ENCODE measurements at places on chromosomes 3 and 15. TPM values are rescaled to one million over a fixed set of nuclear protein-coding genes. Genes with fewer than 3 reads are reported as not detected.

GRCh38 chr3:46213201-46213600 is 5.1 kb upstream of the CCR1 start:
- DNase-seq, result no peak
- H3K4me3 ChIP-seq, result no peak overlapping the region
- H3K27ac ChIP-seq, result no peak overlapping the region

SLC12A1 gene
- not detected for polyA plus RNA-seq

GRCh38 chr15:26045516-26045915 is 182.4 kb upstream of the ATP10A start:
- H3K27ac ChIP-seq, result no peak overlapping the region
- DNase-seq, result no peak
- H3K4me1 ChIP-seq, result peaks cover 3% of the 10 kb centered on the region

DNA sequence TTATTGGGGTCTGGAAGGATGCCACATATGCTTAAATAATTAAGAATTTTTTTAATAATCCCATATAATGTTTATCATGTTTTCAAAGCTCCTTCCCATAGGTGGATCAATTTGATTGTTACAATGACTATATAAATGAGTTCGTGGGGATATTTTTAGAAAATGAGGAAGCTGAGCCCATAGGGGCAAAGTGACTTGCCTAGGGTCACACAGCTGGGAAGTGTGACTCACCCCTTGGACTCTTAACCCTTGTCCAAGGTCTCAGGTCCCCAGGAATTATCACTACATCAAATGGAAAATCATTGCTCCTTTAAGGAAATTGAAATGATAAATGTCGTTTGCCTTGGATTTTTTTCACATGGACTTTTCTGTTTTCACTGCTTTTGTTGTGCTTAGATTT is 161.2 kb upstream of the RGMA start:
- no peak overlapping the region for H3K27ac ChIP-seq
- no peak for DNase-seq
- H3K36me3 ChIP-seq, result no peaks in the 10 kb centered on the region
- no peak overlapping the region for H3K4me3 ChIP-seq

DNA sequence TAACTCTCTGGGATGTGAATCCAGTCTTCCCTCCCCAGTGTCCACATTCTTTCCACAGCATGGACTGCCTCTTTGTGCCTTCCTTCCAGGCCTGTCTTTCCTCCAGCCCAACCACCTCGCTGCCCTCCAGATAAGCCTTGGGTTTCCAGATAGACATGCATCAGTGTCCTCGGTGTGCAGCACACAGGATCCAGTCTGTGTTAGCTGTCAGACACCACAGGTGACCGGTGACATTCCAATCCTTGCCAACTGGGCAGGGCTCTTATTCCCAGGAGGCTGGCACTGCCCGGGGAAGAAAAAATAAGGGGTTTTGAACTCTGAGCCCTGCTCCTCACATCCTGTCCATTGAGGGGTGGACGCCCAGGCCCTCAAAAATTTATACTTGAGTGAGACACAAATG is 6.0 kb upstream of the SLC6A1 start:
- H3K27me3 ChIP-seq, result peaks cover 12% of the 10 kb centered on the region
- no peak overlapping the region for H3K27ac ChIP-seq
- H3K36me3 ChIP-seq, result no peaks in the 10 kb centered on the region
- H3K4me3 ChIP-seq, result no peak overlapping the region

- peaks cover 5% of the 10 kb centered on the region for H3K4me1 ChIP-seq
- no peaks in the 10 kb centered on the region for H3K27me3 ChIP-seq
- H3K4me3 ChIP-seq, result no peak overlapping the region
Observed at GRCh38 chr3:108505811-108506210, 4.6 kb downstream of the MYH15 start.

GRCh38 chr3:184160456-184160855 is 5.3 kb downstream of the DVL3 start:
- no peaks in the 10 kb centered on the region for H3K27me3 ChIP-seq
- peak; percentile 66 for DNase-seq
- H3K27ac ChIP-seq, result peak overlapping the region; percentile 56
- H3K36me3 ChIP-seq, result peaks cover 12% of the 10 kb centered on the region

- H3K4me3 ChIP-seq, result no peak overlapping the region
- no peaks in the 10 kb centered on the region for H3K4me1 ChIP-seq
- no peaks in the 10 kb centered on the region for H3K27me3 ChIP-seq
- DNase-seq, result no peak
- no peak overlapping the region for H3K27ac ChIP-seq
Observed at GRCh38 chr3:62525281-62525680, 151.9 kb upstream of the FEZF2 start.

ZPLD1 gene
- not detected for polyA plus RNA-seq

DNA sequence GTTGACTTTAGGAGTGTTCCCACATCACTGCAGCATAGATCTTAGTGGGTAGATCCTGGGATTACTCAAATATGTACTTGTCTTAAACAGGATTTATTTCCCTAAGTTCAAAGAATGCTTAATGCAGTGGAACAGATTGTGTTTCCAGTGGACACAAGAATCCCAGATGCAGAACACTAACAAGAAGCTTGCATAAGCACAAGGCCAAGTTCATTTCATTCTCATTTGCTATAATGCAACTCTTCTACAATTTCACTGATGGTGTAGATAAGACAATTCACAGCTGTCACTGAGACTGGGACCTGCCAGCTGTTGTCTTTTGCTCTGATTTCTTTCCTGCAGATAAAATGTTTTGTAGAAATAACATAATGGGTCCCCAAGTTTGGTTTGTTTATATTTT is 225.6 kb downstream of the NFKBIZ start:
- no peaks in the 10 kb centered on the region for H3K27me3 ChIP-seq
- DNase-seq, result no peak
- no peak overlapping the region for H3K27ac ChIP-seq
- H3K4me1 ChIP-seq, result peaks cover 23% of the 10 kb centered on the region
- no peak overlapping the region for H3K4me3 ChIP-seq
- H3K36me3 ChIP-seq, result no peaks in the 10 kb centered on the region

GCSAM gene
- polyA plus RNA-seq, result 0.66 TPM

GRCh38 chr3:196563721-196564225 is 4.6 kb downstream of the WDR53 start:
- H3K4me1 ChIP-seq, result peaks cover 5% of the 10 kb centered on the region
- no peaks in the 10 kb centered on the region for H3K27me3 ChIP-seq
- H3K36me3 ChIP-seq, result no peaks in the 10 kb centered on the region
- H3K27ac ChIP-seq, result no peak overlapping the region
- DNase-seq, result no peak

- H3K4me1 ChIP-seq, result no peaks in the 10 kb centered on the region
- H3K36me3 ChIP-seq, result no peaks in the 10 kb centered on the region
- H3K4me3 ChIP-seq, result no peak overlapping the region
- no peaks in the 10 kb centered on the region for H3K27me3 ChIP-seq
- no peak overlapping the region for H3K27ac ChIP-seq
- peak; percentile 13 for DNase-seq
Observed at GRCh38 chr3:156050918-156051317, 69.5 kb upstream of the KCNAB1 start.

DNA sequence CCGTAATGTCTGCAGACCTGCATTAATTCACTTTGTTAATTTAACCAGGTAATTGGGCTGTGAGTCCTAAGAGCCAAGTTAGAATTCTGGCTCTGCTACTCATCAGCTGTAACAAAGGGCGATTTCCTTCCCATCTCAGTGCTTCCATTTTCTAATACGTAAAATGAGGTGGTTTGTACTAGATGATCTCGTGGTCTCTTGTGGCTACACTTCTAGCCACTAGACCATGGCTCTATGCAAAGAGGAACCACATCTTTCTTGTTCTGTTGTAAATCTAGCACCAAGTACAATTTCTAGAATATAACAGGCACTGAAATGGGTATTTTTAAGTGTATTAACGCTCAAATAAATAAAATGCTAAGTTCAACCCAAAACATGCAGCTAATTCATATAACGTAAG is 174.4 kb upstream of the THBS1 start:
- peaks cover 37% of the 10 kb centered on the region for H3K4me1 ChIP-seq
- no peak overlapping the region for H3K4me3 ChIP-seq
- H3K27me3 ChIP-seq, result no peaks in the 10 kb centered on the region
- H3K27ac ChIP-seq, result no peak overlapping the region

- no peaks in the 10 kb centered on the region for H3K4me1 ChIP-seq
- H3K4me3 ChIP-seq, result no peak overlapping the region
- H3K27ac ChIP-seq, result no peak overlapping the region
- H3K27me3 ChIP-seq, result no peaks in the 10 kb centered on the region
- no peak for DNase-seq
Observed at GRCh38 chr15:41530363-41530956, 13.6 kb downstream of the RPAP1 start.

- no peaks in the 10 kb centered on the region for H3K36me3 ChIP-seq
- H3K4me1 ChIP-seq, result no peaks in the 10 kb centered on the region
- no peak for DNase-seq
- H3K4me3 ChIP-seq, result no peak overlapping the region
- no peak overlapping the region for H3K27ac ChIP-seq
- peaks cover 40% of the 10 kb centered on the region for H3K27me3 ChIP-seq
Observed at GRCh38 chr15:77815015-77815414, 182.3 kb upstream of the LINGO1 start.

- DNase-seq, result peak; percentile 84
- H3K4me1 ChIP-seq, result no peaks in the 10 kb centered on the region
- no peak overlapping the region for H3K4me3 ChIP-seq
- no peak overlapping the region for H3K27ac ChIP-seq
- no peaks in the 10 kb centered on the region for H3K36me3 ChIP-seq
Observed at GRCh38 chr15:48896869-48897814, 19.2 kb downstream of the EID1 start.

SCAMP5 gene
- polyA plus RNA-seq, result 1.2 TPM

CPA3 gene
- polyA plus RNA-seq, result not detected

AGBL1 gene
- 0.05 TPM for polyA plus RNA-seq

DNA sequence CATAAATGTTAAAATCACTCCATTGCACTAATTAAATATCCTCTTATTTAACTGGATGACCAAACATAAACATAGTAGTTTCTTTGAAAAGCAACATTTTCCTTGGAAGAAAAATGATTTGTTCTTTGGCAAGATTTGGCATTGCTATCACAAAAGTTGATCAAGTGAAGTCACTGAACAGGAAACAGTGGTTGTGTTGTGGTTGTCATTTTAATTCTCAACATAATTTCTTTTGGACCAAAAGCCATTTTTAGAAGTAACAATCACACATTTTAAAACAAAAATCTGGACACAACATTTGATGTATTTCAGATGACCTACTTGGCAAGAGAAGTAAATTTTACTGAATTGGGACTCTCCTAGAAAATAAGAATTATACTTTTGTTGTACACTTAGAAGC is 872.3 kb downstream of the ROBO1 start:
- no peak overlapping the region for H3K4me3 ChIP-seq
- peak; percentile 68 for DNase-seq
- no peaks in the 10 kb centered on the region for H3K36me3 ChIP-seq
- H3K27me3 ChIP-seq, result no peaks in the 10 kb centered on the region
- no peak overlapping the region for H3K27ac ChIP-seq

DNA sequence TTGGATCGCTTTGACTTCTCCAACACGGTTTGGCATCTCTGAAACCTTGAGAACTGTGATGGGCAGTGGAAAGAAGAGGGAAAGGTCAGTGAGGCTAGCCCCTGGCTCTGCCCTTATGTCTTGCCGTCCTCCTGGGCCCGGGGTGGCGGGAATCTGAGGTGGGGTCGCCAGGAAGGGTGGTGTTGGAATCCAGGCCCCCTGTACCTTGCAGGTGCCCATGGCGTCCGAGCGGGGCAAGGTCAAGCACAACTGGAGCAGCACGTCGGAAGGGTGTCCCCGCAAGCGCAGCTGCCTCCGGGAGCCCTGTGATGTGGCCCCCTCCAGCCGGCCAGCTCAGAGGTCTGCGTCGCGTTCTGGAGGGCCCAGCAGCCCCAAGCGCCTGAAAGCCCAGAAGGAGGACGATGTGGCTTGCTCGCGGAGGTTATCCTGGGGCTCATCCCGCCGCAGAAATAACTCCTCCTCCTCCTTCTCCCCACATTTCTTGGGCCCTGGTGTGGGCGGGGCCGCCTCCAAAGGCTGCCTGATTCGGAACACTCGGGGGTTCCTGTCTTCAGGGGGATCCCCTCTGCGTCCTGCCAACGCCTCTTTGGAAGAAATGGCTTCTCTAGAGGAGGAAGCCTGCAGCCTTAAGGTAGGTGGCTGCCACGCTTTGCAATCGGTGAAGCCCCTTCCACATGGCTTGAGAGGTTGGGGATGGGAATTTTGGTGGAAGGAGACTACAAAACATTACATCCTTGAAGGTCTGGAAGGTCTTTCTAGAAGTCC is 907 bp downstream of the TATDN2 start:
- peaks cover 7% of the 10 kb centered on the region for H3K4me1 ChIP-seq
- peak overlapping the region; percentile 58 for H3K27ac ChIP-seq
- H3K36me3 ChIP-seq, result no peaks in the 10 kb centered on the region
- DNase-seq, result no peak
- no peaks in the 10 kb centered on the region for H3K27me3 ChIP-seq

FOXL2 gene
- polyA plus RNA-seq, result not detected

Data from cardiac muscle cell (in vitro differentiated cells and primary cell).